ENCODE measurements at places on chromosomes 2 and 18.
A peak's percentile ranks its signal among the peaks of the same experiment; 100 is the strongest.

- no peak for DNase-seq
Measured at GRCh38 chr18:76346490-76347130, 148.4 kb downstream of the ZNF516 start.

DNA sequence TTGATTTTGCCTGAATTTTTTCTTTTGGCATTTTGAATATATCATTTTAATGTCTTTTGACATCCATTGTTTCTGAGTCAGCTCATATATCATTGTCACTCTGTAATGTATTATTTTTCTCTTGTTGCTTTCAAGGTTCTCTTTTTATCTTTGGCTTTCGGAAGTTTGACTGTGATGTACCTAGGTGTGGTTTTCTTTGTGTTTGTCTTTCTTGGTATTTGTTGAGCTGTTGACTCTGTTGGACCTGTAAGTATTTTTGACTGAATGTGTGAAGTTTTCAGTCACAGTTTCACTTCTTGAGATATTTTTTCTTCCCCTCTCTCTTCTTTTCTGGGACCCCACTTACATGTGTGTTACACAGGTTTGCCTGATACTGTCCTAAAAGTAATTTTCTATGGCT is 24.9 kb upstream of the DRC1 start:
- DNase-seq = no peak

DNA sequence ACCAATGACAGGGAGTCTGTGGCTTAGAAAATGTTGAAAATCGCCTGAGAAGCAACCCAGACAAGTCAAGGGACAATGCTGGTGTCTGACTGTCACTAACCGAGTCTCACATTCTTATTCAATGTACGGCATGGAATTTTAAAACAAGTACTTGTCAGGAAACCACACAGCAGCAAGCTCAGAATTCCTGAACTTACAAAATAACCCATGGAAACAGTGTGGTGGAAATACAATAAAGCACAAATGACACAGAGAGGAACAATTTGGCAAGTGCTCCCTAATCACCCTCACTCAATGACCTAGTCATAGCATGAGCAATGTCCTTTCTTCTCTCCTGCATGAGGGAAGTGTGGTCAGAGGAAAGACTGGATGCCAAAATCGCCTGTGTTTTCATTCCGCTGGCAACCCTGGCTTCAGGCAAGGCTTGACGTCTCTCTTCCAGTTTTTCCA is 154.0 kb downstream of the SATB2 start:
- no peak for DNase-seq

DNA sequence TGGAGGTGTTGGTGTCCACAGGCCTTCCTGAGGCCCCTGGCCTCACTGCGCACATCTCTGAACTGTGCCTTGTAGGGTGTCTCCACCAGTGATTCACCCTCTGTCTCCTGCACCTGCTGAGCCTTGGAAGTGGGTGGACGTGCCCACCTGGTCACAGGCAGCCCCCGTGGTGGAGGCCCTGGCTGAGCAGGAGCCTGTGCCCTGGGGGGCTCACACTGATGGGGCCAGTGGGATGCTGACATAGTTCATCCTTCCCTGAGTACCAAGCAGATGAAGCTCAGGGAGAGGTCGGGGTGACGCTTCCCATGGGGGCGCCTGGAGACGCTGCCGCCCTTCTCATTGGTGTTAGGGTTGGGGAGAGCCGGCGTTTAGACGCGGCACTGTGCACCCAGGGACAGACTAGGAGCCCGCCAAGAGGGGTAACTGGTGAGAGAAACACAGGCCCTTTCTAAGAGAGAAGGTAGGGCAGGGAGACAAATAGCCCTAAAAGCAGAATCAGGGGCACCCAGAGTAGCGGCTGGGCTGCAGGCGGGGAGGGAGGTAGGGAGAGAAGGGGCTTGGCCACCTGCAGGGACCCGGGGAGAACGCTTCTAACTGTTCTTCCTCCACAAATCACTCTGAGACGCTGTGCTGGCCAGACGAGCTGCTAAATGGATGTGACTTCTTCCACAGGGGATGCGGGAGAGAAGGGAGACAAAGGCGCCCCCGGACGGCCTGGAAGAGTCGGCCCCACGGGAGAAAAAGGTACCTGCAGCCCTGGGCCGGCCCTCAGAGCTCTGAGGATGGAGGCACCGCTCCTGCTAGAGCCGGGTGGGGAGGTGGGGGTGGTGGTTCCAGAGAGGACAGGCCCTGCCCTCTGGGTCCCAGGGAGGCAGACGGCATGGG is 18.0 kb downstream of the COLEC11 start:
- DNase-seq = no peak

- no peak for DNase-seq
Measured at GRCh38 chr2:240355001-240355891, 80.2 kb upstream of the GPC1 start.

DNA sequence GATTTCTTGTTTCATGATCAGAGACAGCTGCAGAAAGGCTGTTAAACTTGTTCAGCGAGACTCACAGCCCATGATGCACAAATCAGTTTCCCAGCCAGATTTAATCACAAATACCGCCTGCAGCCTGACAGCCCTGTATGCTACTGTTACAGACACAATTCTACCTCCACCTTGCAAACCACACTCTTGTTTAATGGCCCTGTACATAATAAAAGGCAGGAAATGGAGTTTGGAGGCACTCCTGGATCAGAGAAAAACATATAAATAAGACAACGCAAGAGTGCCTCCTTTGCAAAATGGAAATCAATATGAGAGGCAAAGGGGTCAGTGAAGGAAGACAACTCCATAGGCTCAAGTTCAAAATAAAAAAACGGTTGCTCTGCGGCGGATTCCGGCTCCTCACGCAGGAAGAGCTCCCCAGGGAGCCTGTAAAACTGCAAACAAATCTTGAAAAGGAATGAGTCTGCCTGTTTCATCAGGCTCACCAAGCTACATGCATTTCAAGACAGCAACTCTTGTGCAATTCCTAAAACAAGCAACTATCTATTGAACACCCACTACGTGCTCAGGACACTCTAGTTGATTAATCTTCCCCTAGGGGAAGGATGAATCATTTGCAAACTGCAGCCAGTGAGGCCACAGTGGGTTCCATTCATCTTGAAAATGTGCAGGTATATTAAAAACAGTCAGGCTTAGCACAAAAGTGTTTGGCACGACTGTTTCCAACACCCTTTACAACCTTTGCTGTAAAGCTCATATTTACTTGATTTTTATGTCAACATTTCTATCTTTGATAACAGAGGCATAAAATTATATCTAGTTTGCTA is 37.5 kb downstream of the TBC1D8 start:
- no peak for DNase-seq

DNA sequence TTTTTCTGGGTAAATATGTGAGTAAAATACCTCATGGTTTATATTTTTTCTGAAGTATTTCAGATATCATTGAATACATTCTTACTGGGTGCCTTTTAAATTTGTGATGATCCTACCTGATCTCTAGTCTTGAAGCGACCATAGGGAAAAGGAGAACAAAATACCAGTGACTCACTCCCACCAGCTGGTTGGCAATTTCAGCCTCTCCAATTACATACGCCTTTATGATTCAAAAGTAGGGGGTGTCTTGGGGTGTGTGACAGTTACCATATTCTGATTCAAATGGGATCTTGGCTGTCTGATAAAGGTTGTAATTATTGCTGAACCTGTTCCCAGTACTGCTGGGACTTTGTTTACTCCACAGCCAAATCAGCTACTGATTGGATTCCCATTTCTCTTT is 175.9 kb upstream of the NXPH2 start:
- no peak for DNase-seq

- no peak for DNase-seq
Measured at GRCh38 chr2:176514805-176515500, 245.7 kb downstream of the MTX2 start.

- DNase-seq = no peak
Measured at GRCh38 chr2:200741468-200742202, 70.1 kb upstream of the BZW1 start.

- DNase-seq = no peak
Measured at GRCh38 chr2:233280114-233280693, 27.4 kb upstream of the SAG start.

- DNase-seq = peak; percentile 65
Measured at GRCh38 chr2:7427293-7428060, 510.3 kb downstream of the RNF144A start.

- no peak for DNase-seq
Measured at GRCh38 chr2:96403481-96403880, 67.9 kb downstream of the NCAPH start.

Data from GM13977 (cell line).